ENCODE measurements at places on chromosomes 16 and 17.

- no peak overlapping the region for H3K4me3 ChIP-seq
- H3K27ac ChIP-seq, result no peak overlapping the region
- no peaks in the 10 kb centered on the region for H3K27me3 ChIP-seq
- H3K4me1 ChIP-seq, result peaks cover 8% of the 10 kb centered on the region
- H3K36me3 ChIP-seq, result peaks cover 18% of the 10 kb centered on the region
Measured at GRCh38 chr16:3650631-3651265, 3.7 kb upstream of the DNASE1 start.

DNA sequence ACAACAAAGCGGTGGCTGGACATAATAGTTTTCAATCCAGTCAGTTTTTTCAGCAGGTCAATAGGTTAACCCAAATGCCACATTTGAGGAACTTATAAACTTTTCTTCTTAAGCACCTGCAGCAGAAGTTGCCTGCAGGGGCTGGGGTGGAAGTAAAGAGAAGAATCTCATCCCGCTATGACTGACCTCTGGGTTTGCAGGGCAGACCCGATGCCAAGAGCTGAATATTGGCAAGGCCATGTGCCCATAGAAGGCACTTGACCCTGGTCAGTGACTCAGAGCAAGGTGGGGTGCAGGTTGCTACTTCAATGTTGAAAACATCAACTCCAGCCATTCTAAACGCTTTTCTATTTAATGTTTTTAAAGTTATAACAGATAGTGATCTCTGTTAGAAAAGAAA is 17.9 kb upstream of the SMPD3 start:
- no peaks in the 10 kb centered on the region for H3K4me1 ChIP-seq
- no peak for DNase-seq
- peaks cover 51% of the 10 kb centered on the region for H3K27me3 ChIP-seq
- H3K27ac ChIP-seq, result no peak overlapping the region
- H3K36me3 ChIP-seq, result no peaks in the 10 kb centered on the region

- H3K36me3 ChIP-seq, result no peaks in the 10 kb centered on the region
- no peak overlapping the region for H3K27ac ChIP-seq
- no peak overlapping the region for H3K4me3 ChIP-seq
- no peaks in the 10 kb centered on the region for H3K4me1 ChIP-seq
- no peak for DNase-seq
Measured at GRCh38 chr17:46826116-46826515, 7.6 kb upstream of the WNT3 start.

DNA sequence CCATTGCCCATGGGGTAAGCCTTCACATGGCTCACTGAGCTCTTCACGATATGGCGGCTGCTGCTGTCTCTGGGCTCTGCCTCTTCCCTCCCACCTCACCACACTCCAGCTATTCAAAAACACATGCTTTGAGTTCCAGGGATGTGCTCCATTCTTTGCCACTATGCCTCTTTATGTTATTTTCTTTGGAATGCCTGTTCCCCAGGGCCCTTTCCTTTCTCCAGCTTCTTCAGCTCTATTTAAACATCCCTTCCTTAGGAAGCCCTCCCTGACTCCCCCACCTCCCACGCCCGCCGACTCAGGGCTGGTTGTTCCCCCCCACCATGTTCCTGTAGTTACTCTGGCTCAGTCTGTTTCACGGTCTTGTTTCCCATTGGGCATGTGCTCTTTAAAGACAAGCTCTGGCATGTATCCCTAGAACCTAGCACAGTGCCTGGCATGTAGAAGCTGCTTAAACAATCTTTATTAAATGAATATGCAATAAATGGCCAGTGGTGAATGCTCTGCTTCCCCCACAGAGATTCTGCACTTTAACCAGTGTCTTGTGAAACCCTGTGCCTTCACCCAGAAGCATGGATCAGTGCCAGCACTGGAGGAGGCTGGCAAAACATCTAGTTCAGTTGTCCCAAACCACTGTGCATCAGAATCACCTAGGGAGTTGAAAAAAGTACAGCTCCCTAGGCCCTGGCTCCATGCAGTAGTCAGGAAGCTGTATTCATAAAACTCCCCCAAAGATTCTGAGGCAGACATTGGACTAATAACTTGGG is 6.9 kb downstream of the MYCBPAP start:
- no peak overlapping the region for H3K4me3 ChIP-seq
- H3K27me3 ChIP-seq, result no peaks in the 10 kb centered on the region
- peaks cover 45% of the 10 kb centered on the region for H3K4me1 ChIP-seq
- H3K27ac ChIP-seq, result peak overlapping the region; percentile 11

GRCh38 chr17:30256756-30257506 is 21.4 kb upstream of the SLC6A4 start:
- no peak overlapping the region for H3K27ac ChIP-seq
- H3K36me3 ChIP-seq, result peaks cover 35% of the 10 kb centered on the region
- H3K4me3 ChIP-seq, result no peak overlapping the region
- DNase-seq, result no peak
- H3K27me3 ChIP-seq, result no peaks in the 10 kb centered on the region

DNA sequence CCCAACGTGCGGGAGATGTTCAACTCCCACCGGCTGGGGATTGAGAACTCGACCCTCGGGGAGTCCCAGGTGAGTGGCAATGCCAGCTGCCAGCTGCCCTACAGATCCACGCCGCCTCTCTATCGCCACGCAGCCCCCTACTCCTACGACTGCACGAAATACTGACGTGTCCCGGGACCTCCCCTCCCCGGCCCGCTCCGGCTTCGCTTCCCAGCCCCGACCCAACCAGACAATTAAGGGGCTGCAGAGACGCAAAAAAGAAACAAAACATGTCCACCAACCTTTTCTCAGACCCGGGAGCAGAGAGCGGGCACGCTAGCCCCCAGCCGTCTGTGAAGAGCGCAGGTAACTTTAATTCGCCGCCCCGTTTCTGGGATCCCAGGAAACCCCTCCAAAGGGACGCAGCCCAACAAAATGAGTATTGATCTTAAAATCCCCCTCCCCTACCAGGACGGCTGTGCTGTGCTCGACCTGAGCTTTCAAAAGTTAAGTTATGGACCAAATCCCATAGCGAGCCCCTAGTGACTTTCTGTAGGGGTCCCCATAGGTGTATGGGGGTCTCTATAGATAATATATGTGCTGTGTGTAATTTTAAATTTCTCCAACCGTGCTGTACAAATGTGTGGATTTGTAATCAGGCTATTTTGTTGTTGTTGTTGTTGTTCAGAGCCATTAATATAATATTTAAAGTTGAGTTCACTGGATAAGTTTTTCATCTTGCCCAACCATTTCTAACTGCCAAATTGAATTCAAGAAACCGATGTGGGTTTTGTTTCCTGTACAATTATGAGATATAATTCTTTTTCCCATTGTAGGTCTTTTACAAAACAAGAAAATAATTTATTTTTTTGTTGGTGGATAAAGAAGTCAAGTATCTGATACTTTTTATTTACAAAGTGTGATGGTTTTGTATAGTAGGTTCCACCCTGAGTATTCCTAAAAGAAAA is 2.3 kb downstream of the FOXC2 start:
- H3K27me3 ChIP-seq, result no peaks in the 10 kb centered on the region
- H3K4me3 ChIP-seq, result peak overlapping the region; percentile 90
- peak overlapping the region; percentile 96 for H3K27ac ChIP-seq

- H3K27ac ChIP-seq, result no peak overlapping the region
- H3K4me3 ChIP-seq, result no peak overlapping the region
- H3K36me3 ChIP-seq, result no peaks in the 10 kb centered on the region
- peaks cover 100% of the 10 kb centered on the region for H3K27me3 ChIP-seq
- H3K4me1 ChIP-seq, result no peaks in the 10 kb centered on the region
Measured at GRCh38 chr17:77675816-77676215, 282.7 kb upstream of the TNRC6C start.

- H3K4me3 ChIP-seq, result no peak overlapping the region
- H3K27ac ChIP-seq, result no peak overlapping the region
- DNase-seq, result peak; percentile 25
- H3K4me1 ChIP-seq, result peaks cover 17% of the 10 kb centered on the region
- no peaks in the 10 kb centered on the region for H3K27me3 ChIP-seq
Measured at GRCh38 chr17:41925991-41926590, 4.3 kb upstream of the ODAD4 start.

GRCh38 chr17:13728781-13729180 is 127.1 kb upstream of the HS3ST3A1 start:
- peak; percentile 27 for DNase-seq
- no peak overlapping the region for H3K4me3 ChIP-seq
- H3K27ac ChIP-seq, result peak overlapping the region; percentile 51
- no peaks in the 10 kb centered on the region for H3K27me3 ChIP-seq
- no peaks in the 10 kb centered on the region for H3K36me3 ChIP-seq

DNA sequence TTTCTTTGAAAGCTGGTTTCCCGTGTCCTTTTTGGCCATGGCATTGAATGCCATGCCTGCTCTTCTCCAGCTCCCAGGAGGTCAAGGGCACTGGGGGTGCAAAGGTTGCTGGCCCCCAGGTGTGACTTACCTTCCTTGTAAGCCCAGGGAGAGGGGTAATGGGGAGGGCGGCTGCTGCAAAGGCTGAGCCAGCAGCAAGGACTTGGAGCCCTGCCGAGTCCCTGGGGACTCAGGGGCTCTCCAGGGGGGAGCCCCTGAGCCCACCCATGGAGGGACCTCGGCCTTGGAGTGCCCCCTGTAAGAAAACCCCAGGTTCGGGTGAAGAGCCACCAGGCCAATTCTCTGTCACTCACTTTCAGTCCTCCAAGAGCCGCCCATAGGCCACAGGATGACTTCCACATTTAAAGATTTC is 5.9 kb upstream of the CCL22 start:
- no peak overlapping the region for H3K27ac ChIP-seq
- no peak overlapping the region for H3K4me3 ChIP-seq
- H3K4me1 ChIP-seq, result no peaks in the 10 kb centered on the region
- H3K36me3 ChIP-seq, result no peaks in the 10 kb centered on the region
- peaks cover 22% of the 10 kb centered on the region for H3K27me3 ChIP-seq
- DNase-seq, result no peak

- no peak for DNase-seq
- H3K4me3 ChIP-seq, result no peak overlapping the region
Measured at GRCh38 chr16:86089991-86090390, 191.0 kb downstream of the IRF8 start.

GRCh38 chr17:298791-299450 is 53.7 kb downstream of the RPH3AL start:
- H3K36me3 ChIP-seq, result no peaks in the 10 kb centered on the region
- no peak for DNase-seq
- H3K4me1 ChIP-seq, result no peaks in the 10 kb centered on the region
- H3K27ac ChIP-seq, result no peak overlapping the region
- H3K27me3 ChIP-seq, result peaks cover 32% of the 10 kb centered on the region
- H3K4me3 ChIP-seq, result no peak overlapping the region

- H3K27me3 ChIP-seq, result no peaks in the 10 kb centered on the region
- H3K27ac ChIP-seq, result no peak overlapping the region
Measured at GRCh38 chr16:66070140-66070917, 296.2 kb upstream of the CDH5 start.

- no peak overlapping the region for H3K27ac ChIP-seq
- H3K27me3 ChIP-seq, result no peaks in the 10 kb centered on the region
- peaks cover 7% of the 10 kb centered on the region for H3K4me1 ChIP-seq
- DNase-seq, result no peak
- no peak overlapping the region for H3K4me3 ChIP-seq
Measured at GRCh38 chr17:51014129-51014528, 106.5 kb downstream of the SPAG9 start.

- peaks cover 22% of the 10 kb centered on the region for H3K4me1 ChIP-seq
- peak within 1 kb of the TSS; percentile 100 for H3K27ac ChIP-seq
- H3K36me3 ChIP-seq, result peaks cover 59% of the 10 kb centered on the region
- no peak for DNase-seq
Measured at GRCh38 chr17:39200070-39200879, at the start of gene RPL19. RPL19 (plus strand) TSS chr17:39200283; CDS start chr17:39200345, 62 bp downstream.

Measured in MCF 10A (cell line).